ENCODE measurements at places on chromosomes 1 and 21. TPM values are rescaled to one million over a fixed set of nuclear protein-coding genes. Genes with fewer than 3 reads are reported as not detected.

The ALPL gene
- total RNA-seq, result not detected

The NBPF6 gene
- total RNA-seq, result 0.16 TPM

The MYBPH gene
- total RNA-seq, result not detected

The OR2T11 gene
- total RNA-seq, result not detected

- H3K27me3 ChIP-seq, result no peaks in the 10 kb centered on the region
- H3K27ac ChIP-seq, result peak overlapping the region; percentile 94
- H3K4me3 ChIP-seq, result no peak overlapping the region
- no peaks in the 10 kb centered on the region for H3K36me3 ChIP-seq
Measured at GRCh38 chr21:45765375-45765774, 121.8 kb downstream of the PCBP3 start.

- DNase-seq, result no peak
- no peak overlapping the region for H3K27ac ChIP-seq
- no peaks in the 10 kb centered on the region for H3K36me3 ChIP-seq
- H3K27me3 ChIP-seq, result peaks cover 8% of the 10 kb centered on the region
- no peak overlapping the region for H3K4me3 ChIP-seq
- H3K4me1 ChIP-seq, result no peaks in the 10 kb centered on the region
Measured at GRCh38 chr1:170929412-170929834, 5.9 kb upstream of the MROH9 start.

DNA sequence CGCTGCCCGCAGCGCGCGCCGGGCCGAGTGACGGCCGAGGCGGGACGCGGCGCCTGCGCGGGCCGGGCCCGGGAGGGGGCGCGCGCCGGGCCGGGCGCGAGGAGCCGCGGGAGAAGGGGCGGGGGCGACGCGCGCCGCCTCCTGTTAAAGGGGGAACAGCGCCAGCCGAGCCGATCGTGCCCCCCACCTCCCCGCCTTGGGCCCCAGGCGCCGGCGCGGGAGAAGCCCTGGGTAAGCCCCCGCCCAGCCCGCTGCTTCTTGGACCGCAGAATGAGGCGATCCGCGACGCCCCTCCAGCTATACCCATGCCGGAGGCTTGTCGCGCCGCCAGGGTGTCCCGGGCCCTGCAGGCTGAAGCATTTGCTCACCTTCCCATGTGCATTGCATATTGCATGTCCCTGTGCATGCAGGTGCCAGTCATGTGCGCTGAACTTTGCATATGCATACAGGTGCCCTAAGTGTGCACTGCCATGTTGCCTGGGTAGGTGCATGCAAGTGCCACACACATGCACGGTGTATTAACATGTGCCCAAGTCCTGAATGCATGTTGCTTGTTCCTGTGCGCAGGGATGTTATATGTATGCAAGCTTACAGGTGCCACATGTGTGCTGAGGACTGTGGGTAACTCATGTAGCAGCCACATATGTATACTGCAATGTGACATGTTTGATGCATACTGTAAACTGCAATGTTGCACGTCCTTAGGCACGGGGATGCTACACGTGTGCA lies at the start of gene ADGRB2:
Gene ADGRB2, minus strand, starts transcription at position 29 of the 729 bp plus-strand sequence. CDS start 7,119 bp downstream, outside the sequence.
- H3K4me1 ChIP-seq, result peaks cover 33% of the 10 kb centered on the region
- H3K27ac ChIP-seq, result peak within 1 kb of the TSS; percentile 12
- no peaks in the 10 kb centered on the region for H3K36me3 ChIP-seq
- H3K27me3 ChIP-seq, result no peaks in the 10 kb centered on the region
- peak within 1 kb of the TSS; percentile 68 for H3K4me3 ChIP-seq

- no peak overlapping the region for H3K4me3 ChIP-seq
- H3K4me1 ChIP-seq, result peaks cover 4% of the 10 kb centered on the region
- H3K36me3 ChIP-seq, result no peaks in the 10 kb centered on the region
- no peaks in the 10 kb centered on the region for H3K27me3 ChIP-seq
Measured at GRCh38 chr1:10387677-10388386, 11.0 kb upstream of the PGD start.

- no peak for DNase-seq
- no peaks in the 10 kb centered on the region for H3K4me1 ChIP-seq
- peak overlapping the region; percentile 80 for H3K27ac ChIP-seq
- H3K4me3 ChIP-seq, result no peak overlapping the region
- no peaks in the 10 kb centered on the region for H3K36me3 ChIP-seq
- H3K27me3 ChIP-seq, result peaks cover 13% of the 10 kb centered on the region
Measured at GRCh38 chr1:53687901-53688300, 51.1 kb downstream of the GLIS1 start.

- no peak overlapping the region for H3K4me3 ChIP-seq
- H3K27me3 ChIP-seq, result peaks cover 2% of the 10 kb centered on the region
- no peaks in the 10 kb centered on the region for H3K4me1 ChIP-seq
Measured at GRCh38 chr21:17631195-17631594, 18.5 kb upstream of the BTG3 start.

GRCh38 chr21:25813917-25814316 lies 79.1 kb downstream of the GABPA start:
- H3K4me1 ChIP-seq, result no peaks in the 10 kb centered on the region
- no peaks in the 10 kb centered on the region for H3K36me3 ChIP-seq
- no peak for DNase-seq
- no peaks in the 10 kb centered on the region for H3K27me3 ChIP-seq

Data from naive thymus-derived CD8-positive, alpha-beta T cell (primary cell).